ENCODE measurements at places on chromosomes 11 and 22.

DNA sequence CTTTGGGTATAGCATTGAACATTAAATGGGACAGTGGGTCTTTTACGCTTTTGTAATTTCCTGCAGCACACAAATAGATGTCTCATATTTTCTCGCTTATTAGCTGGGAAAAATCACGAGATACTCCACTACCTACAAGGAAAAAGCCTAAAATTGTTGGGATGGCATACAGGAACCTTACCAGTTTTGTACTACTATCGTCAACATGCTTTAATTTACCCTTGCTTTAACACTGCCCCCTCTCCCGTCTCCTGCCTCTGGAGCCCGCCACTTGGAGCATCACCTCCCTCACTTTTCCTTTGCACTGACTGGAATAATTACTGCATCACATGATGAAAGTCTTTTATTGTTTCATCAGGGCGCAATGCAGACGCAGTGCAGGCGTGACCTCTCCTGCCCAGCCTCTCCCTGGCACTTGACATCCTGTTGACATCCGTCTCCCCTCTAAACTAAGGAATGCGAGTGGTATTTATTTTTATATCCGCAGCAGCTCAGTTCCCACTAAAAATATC, 1.0 kb upstream of the FNBP4 start:
- no peak for DNase-seq

- no peak for DNase-seq
These were observed 242.2 kb upstream of the DDI1 start for GRCh38 chr11:103794262-103794661.

DNA sequence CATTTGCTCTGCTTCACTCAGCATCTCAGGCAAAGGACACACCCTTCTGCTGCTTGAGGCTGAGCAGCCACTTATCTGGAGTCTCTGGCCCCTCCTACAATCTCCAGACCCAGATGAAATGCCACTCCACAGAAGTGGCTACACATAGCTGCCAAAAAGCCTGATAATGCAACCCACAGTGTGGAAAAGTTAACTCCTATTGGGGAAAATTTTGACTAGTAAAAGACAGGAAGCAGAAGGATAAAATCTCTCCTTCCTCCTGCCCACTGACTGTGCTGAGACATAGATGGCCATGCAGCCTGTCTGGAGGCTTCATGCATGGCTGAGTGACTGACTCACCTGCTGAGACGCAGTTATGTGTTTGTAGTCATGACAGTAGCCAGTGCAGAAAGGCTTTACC, 92.3 kb upstream of the TEAD1 start:
- no peak for DNase-seq

GRCh38 chr11:86876716-86877234, 76.4 kb downstream of the PRSS23 start:
- DNase-seq = no peak

- DNase-seq = no peak
These were observed 89.0 kb downstream of the RRAS2 start for GRCh38 chr11:14269692-14270573.

- no peak for DNase-seq
These were observed 14.2 kb downstream of the ARRB1 start for GRCh38 chr11:75337195-75337654.

All from GM12891 (cell line).